ENCODE measurements at places on chromosomes 13 and 19.

DNA sequence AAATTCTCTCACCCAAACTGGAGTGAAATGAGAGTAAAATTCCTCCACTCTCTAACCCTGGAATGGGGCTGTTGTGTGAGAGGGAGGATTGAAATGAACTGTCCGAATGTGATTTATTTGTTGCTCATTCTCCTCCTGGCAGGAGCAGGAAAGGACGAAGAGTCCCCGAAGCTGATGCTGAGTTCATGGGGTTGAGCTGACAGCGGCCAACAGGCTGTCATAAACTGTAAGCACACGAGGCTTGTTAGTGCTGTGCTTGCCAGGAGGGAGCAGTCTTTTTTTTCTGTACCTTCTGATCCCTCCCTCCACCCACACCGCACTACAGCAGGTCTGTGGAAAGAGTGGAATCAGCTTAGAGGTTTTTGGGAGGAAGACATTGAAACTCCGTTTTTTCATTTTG is 33.1 kb upstream of the ZNF331 start:
- DNase-seq: no peak

- no peak for DNase-seq
Observed at GRCh38 chr19:33997690-33998089, 174.6 kb upstream of the LSM14A start.

GRCh38 chr19:2653218-2653617 is 49.3 kb downstream of the GNG7 start:
- DNase-seq: no peak

DNA sequence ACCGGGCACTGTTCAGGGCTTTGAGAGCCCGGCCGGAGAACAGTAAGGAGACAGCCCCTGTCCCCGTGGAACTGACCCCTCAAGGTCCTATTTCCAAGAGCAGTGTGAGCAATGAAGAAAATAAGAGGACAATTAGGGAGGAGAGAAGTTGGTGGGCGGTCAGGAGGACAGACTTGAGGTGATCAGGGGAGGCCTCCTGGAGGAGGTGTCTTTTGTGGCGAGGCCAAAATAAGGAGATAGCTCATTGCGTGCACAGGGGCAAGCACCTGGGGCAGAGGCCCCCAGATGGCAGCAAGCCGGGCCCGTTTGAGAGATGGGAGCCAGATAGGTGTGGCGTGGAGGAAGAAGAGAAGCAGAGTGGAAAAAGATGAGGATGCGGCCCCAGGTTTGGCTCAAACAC is 2.8 kb upstream of the LRRC4B start:
- no peak for DNase-seq

DNA sequence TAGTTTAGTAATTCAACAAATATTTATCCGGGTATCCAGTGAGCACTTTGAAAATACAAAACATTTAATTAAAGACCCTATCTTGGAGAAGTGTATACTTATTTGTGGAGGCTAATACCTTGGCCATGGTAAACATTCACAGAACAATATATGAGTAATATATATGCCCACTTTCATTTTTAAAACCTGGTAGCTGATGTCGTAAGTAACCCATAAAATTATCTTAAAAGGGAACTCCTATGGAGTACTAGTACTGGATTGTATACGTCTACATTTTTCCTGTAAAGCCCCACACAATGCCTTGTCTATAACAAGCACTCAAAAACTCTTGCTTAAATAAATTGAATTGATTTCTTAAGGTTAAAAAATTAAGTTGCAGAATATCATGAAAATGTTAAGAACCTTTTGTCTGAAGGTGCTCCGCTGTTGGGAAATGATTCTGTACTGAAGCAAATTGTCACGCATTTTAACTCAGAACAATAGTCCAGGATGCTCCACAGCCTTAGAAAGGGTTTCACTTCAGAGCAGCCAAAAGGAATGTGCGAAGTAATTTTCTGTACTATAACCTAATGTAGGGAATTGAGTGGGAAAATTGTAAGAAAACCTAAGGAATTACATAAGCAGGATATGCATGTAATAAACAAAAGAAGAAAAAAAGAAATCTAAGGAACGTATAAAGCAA is 58.9 kb upstream of the C1QTNF9 start:
- no peak for DNase-seq
